ENCODE measurements at places on chromosomes 1 and 21.
A peak's percentile ranks its signal among the peaks of the same experiment; 100 is the strongest.

GRCh38 chr1:233959102-233959501 lies 54.6 kb downstream of the SLC35F3 start:
- DNase-seq, result no peak

GRCh38 chr1:68181165-68181556 lies 51.2 kb downstream of the WLS start:
- no peak for DNase-seq

- DNase-seq, result no peak
Measured at GRCh38 chr1:145916745-145917144, 1.8 kb downstream of the PEX11B start.

- DNase-seq, result peak; percentile 23
Measured at GRCh38 chr1:24441480-24441879, 25.9 kb downstream of the NIPAL3 start.

DNA sequence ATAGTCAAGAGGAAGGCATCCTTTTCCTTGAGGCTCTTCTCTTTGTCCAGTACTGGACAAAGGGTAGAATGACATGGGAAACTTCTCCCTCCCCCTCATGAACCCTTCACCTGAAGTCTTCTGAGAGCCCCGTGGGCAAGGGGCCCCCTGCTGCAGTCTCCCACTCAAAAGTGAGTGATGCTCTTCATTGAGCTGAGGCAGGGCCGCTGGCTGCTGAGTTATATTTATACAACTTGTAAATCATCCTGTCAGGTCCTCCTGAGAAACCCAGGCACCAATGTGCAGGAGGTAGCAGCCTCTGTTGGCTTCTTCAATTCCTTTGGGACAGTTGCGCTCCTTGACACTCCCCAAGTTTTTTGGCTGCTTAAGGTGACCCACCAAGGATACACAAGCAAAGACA lies 150.2 kb downstream of the IGSF21 start:
- no peak for DNase-seq

DNA sequence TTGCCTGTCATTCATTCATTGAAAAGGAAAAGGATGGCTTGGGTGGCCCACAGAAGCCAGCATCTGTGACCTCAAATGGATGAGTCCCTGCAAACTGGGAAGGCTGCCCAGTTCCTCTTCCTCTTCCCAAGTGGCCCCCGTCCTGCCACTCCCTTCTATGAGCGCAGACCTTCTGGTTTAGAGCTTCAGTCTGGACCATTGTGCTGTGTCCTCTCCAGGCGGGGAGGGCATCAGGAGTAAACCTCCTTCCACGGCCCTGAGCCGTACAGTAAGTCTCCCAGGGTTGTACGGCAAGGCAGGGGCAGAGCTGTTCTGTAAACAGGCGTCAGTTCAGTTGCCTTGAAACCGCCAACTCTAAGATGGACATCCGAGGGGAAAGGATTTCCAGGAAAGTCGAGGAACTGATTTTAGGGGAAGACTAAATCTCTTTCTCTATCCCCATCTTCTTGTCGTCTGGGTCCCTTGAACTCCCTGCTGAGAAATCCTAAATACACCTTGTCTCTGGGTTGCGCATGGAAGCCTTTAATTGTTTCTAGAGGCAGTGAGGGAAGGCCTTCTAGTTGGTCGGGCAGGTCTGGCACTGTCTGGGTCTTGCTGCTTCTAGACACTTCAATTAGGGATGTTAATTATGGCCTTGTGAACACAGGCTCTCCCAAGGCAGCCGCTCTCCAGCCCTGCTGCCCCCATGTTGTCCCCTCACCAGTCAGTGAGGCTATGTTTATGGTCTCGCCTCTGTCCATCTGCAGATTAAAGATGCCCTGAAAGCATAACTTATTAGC lies 22.1 kb downstream of the SOX13 start:
- DNase-seq, result no peak

DNA sequence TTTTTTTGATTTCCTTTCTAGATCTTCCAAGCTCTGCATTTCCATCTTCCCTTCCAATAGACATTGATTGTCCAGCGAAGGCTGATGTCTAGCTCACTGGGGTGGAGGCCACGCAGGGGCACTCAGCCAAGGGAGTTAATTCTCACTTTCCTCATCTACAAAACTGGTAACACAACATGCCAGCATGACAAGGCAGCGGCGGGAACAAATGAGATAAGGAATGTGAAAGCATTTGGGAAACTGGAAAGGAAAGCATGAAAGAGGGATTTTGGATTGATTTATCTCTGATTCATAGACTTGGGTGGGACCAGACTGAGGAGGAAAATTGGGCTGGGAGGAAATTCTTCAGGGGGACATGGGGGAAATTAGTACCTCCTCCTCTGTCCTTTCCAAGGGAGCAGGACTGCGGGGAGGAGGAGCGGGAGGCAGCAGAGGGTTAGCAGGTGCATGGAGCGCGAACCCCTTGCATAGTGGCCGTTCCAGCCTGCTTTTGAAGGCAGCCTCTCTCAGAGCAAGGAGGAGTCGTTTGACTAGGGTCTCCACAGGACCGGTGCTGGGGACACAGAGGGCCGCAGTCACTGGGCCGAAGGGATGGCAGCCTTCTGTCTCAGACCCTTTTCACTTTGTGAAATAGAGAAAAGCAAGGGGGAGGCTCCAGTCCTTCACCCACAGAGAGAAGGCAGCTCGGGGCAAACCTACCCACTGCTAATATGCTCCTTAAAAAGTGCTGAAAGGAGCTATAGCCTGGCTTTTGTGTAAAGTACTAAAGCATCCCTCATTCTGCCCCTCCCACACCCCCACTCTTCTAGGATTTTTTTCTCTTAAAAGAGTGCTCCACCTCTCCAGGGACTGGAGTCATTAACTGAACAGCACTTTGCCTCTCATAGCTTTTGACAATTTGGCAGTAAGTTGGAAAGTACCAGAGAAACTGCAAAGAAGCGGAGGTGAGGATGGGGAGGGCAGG lies 89.2 kb downstream of the PLXNA2 start:
- DNase-seq, result no peak

DNA sequence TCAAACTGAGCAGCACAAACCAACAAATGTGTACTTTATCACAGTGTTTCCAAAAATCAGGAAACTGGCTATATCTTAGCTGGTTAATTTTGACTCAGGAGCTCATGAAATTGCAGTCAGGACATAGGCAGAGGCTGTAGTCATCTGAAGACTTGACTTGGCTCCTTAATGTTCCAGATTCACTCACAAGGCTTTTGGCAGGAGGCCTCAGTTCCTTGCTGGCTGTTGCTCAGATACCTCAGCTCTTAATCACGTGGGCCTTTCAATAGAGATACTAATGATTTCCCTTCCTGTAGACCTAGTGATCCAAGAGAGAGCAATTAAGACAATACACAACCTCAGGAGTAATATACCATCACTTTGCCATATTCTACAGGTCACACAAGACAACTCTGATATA lies 537.7 kb downstream of the BRINP3 start:
- no peak for DNase-seq

- DNase-seq, result no peak
Measured at GRCh38 chr1:90317628-90318027, 322.7 kb downstream of the ZNF326 start.
